ENCODE measurements at places on chromosomes 5 and 9.

DNA sequence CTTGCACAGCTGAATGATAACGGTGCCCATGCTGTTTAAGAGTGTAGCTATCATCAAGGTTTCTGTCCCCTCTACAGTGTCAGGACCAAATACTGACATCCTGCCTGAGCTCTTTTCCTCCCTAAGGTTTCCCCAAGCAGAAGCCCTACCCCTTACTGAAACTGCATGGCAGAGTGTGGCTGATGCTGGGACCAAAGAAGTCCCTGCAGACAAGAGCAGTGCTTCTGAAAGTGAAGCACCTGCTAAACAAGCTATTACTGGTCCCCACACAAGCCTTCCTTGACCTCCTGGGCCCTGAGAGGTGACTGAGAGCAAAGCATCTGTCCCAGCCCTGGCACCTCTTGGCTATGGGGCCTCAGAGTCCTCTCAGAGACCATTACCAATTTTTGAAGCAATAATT, 56.1 kb downstream of the CFAP90 start:
- no peak for DNase-seq

DNA sequence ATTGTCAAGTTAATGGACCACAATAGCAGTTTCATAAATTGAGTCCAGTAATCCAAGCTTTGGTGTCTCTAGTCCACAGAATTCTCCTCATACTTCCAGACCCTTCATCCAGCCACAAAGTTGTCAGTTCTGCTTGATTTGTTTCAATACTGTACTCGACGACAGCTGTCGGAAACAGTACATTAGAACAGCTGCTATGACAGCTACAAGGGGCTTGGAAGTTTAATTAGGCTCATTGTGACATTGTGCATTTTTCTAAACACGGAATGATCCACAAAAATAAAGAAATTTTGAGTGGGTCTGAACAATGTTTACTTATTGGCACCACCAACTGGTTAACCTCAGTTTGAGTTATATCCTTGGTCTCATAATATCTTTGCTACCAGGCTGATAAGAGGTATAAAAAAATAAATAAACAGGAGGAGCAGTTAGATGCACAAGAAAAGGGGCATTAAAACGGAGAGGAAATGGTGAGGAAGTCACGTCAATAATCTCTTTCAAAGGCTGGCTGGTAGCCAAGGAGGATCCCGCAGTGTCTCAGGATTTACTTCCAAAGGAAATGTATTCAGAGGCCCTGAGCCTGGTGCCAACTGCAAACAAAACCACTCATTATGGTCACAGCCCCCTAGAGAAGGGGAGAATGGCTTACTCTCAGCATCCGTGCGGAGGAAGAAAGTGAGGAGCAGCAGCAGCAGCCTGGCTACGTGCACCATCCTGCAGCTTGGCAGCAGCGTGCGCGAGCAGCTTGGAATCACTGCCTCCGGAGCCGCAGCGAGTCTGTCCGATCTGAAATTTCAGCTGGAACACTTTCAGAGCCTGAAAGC, 933.8 kb upstream of the DMAC1 start:
- no peak for DNase-seq

DNA sequence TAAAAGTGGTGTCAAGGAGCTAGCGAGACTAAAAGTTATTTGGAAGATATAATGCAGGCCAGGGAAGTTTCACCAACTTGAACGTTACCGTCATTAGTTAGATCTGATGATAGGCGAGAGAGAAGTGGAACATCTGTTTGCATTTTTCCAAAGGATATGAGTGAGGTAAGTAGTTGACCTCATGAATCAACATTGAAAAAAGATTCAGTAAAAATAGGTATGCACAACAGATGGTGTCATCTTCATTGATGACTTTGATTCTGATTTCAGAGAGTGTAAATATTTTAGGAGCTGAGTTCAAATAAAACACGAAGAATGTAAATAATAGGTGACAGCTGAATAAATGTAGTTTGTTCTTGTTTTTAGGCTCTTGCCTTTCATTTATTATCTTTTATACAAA, 998.9 kb upstream of the CDH6 start:
- no peak for DNase-seq

GRCh38 chr5:133735346-133735745, 123.0 kb upstream of the FSTL4 start:
- no peak for DNase-seq

GRCh38 chr9:136310273-136311030, 6.6 kb upstream of the CCDC187 start:
- no peak for DNase-seq

DNA sequence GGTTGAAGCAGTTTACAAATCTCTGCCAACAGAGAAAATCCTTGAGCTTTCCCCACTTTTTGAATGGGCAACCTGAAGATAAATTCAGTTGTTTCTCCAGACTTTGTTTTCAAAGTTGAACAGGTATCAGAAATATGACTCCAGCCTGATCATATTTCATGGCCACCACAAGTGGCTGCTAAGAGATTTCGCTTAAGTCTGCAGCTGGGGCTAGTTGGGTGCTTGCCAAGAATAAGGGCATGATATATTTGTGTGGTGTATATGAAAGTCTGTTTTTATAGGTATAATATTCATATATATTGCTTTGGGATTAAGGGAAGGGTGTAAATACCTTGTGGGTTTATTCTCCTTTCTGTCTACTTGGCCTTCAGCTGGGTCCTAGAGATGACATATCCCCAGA, 168.4 kb upstream of the GDNF start:
- no peak for DNase-seq

DNA sequence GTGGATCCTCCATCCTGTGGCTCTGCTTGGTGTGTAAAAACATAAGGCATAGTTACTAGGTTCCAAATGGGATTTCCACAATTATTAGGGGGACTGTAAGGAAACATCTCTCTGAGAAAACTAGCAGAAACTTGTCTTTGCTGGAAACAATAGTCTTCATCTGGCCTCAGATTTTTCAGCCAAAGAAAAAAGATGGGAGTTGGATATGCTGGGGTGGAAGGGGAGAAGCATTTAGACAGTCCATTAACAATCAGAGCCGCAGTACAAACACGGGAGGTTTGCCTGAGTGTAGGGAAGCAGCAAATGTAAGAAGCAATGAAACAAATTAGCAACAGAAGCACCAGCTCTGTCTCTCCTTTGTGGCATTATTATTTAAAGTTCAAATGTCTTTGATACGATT, 402.7 kb upstream of the ZNF608 start:
- DNase-seq = no peak

GRCh38 chr9:72509053-72509452, 12.4 kb upstream of the TMC1 start:
- DNase-seq = no peak

DNA sequence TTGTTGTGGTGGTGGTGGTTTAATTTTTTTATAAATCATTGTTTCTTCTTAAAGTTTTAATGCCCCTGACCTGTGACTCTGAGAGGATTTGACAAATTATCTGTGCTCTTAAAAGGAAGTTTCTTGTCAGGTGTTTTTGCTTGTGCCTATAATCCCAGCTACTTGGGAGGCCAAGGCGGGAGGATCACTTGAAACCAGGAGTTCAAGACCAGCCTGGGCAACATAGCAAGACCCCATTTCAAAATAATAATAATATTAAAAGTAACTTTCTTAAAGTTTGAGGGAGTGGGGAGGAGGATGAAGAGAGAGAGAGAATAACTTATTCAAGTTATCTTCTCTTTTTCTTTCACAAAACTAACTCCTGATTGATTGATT, 12.2 kb upstream of the ERMP1 start:
- no peak for DNase-seq

- no peak for DNase-seq
These were observed 238.4 kb downstream of the GOLPH3 start for GRCh38 chr5:31935496-31936369.
